ENCODE measurements at places on chromosomes 3 and 15.

DNA sequence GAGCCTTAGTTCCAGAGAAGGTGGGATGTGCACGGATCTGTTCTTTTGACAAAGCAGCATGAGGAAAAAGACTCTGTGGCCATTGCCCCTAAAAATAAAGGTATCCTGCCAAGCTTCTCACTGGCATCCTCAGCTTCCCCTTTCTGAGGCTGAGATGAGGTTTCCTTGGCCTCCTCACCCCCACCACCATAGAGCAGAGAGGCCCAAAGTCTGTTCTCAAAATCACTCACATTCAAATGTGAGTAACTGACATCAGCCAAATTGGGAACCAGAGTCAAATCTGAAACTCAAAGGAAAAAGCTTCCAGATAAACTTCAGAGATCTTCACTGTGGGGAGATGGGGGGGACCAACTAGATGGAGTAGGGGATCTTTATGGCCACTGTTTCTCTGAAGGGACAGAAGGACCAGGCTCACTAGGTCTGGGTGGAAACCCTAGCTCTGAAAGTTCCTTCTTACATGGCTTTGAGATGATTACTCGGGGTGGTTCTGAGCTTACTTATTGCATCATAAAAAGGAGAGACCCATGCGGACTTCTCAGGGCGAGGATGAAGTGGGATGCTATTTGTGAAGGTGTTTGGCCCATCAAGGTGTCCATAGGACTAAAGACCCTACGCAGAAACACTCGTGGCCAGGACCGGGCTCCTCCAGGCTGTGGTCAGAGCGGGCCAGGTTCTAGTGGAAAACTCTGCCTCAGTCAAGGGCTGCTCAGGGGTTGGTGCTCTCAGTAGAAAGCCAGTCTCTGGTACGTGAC lies 61.5 kb upstream of the MEF2A start:
- no peak for DNase-seq

- no peak for DNase-seq
These were observed 16.5 kb upstream of the ATP2B2 start for GRCh38 chr3:10521772-10522441.

- DNase-seq: no peak
These were observed 104.7 kb upstream of the LINGO1 start for GRCh38 chr15:77737238-77738037.

- peak; percentile 42 for DNase-seq
These were observed 26.9 kb downstream of the PIERCE2 start for GRCh38 chr15:55434989-55435825.

DNA sequence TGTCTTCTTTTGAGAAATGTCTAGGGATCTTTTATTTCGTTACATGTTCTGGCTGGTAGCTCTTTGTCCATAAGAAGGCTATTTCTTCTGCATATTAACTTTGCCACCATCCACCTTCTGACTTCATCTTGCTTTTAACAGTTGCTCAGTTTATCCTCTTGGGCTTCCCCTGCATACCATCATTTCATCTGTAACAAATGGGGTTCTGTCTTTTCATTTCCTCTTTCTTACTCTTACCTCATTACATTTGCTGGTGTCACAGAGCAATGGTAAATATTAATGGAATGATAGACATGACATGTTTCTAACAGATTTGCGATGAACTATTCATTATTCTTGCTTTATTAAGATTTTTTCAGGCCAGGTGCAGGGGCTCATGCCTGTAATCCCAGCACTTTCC lies 62.4 kb downstream of the GASK1A start:
- DNase-seq: no peak

DNA sequence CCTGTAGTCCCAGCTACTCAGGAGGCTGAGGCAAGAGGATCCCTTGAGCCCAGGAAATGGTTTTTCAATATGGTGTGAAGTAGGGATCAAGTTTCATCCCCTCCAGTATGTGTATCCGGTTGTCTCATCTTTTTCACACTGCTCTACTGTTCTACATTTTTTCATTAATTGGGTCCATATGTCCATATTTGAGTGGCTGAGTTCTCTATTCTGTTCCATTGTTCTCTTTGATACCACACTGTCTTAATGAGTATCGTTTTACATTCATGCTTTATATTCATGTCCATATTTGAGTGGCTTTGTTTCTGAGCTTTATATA lies 81.6 kb upstream of the LRRFIP2 start:
- DNase-seq: no peak

All from RWPE1 (cell line).